CD8-positive, alpha-beta memory T cell (primary cell): ENCODE measurements at places on chromosomes 7 and 10. TPM values are rescaled to one million over a fixed set of nuclear protein-coding genes. Genes with fewer than 3 reads are reported as not detected.

The PLEKHS1 gene
- total RNA-seq: not detected

DNA sequence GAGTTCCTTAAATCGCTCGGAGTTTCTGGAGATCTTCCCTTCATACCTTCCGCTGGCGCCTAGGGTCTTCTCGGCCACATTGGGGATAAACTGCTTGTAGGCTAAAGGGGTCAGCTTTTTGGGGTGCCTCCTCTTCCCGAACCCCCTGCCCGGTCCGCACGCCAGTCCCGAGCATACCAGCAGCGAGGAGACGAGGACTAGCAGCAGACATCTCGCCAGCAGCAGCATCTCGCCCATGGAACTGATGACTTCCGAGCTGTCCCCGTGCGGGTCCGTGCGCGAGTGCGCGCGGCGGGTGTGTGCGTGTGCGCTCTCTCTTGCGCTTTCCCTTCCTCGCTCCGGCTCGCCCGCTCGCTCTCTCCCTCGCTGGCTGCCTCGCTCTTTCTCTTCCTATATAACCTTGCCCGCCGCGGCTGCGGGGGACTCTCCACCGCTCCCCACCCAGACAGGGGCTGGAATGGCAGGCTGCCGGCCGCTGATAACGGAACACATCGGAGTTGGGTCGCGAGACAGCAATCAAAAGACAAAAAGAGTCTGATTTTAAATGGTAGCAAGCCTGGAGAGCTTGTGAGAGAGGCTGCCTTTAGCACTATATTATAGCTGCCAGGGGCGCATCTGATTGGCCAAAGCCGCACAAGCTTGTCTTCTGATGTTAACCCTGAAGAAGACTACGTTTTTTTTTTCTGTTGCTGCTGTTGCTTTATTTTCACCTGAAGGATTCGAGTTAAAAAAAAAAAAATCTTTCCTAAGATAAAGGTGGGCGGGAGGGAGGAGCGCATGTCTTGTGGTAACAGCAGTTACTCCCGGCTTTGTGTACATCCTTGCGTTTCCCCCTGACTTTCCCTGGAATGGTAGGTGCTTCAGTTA lies at the start of gene SHH:
SHH (minus strand) TSS at position 569 of the 867 bp plus-strand sequence; CDS start at position 228, 341 bp downstream.
- H3K36me3 ChIP-seq: no peaks in the 10 kb centered on the region
- H3K4me3 ChIP-seq: no peak within 1 kb of the TSS
- H3K4me1 ChIP-seq: no peaks in the 10 kb centered on the region
- DNase-seq: no peak
- H3K27ac ChIP-seq: no peak within 1 kb of the TSS

GRCh38 chr10:44651834-44652233 lies 259.3 kb upstream of the TMEM72 start:
- H3K27ac ChIP-seq: no peak overlapping the region
- H3K4me3 ChIP-seq: no peak overlapping the region
- no peaks in the 10 kb centered on the region for H3K36me3 ChIP-seq
- no peak for DNase-seq

GRCh38 chr7:163298-163695 lies 29.1 kb upstream of the FAM20C start:
- H3K27ac ChIP-seq: no peak overlapping the region
- H3K4me3 ChIP-seq: no peak overlapping the region
- no peak for DNase-seq
- no peaks in the 10 kb centered on the region for H3K4me1 ChIP-seq

The AKR1C3 gene
- total RNA-seq: not detected
